ENCODE measurements at places on chromosomes 11 and 22. TPM values are rescaled to one million over a fixed set of nuclear protein-coding genes. Genes with fewer than 3 reads are reported as not detected.

Gene MRGPRX3
- 3.1 TPM for polyA plus RNA-seq

Gene MAJIN
- 0.09 TPM for polyA plus RNA-seq

Gene SNX32
- 0.15 TPM for polyA plus RNA-seq

- no peaks in the 10 kb centered on the region for H3K27me3 ChIP-seq
- H3K4me3 ChIP-seq = no peak overlapping the region
- peak overlapping the region; percentile 60 for H3K27ac ChIP-seq
- peaks cover 21% of the 10 kb centered on the region for H3K4me1 ChIP-seq
- H3K36me3 ChIP-seq = peaks cover 30% of the 10 kb centered on the region
These were observed 6.9 kb upstream of the POLDIP3 start for GRCh38 chr22:42621505-42622002.

- DNase-seq = no peak
- H3K27ac ChIP-seq = no peak overlapping the region
- no peak overlapping the region for H3K4me3 ChIP-seq
- H3K36me3 ChIP-seq = no peaks in the 10 kb centered on the region
- no peaks in the 10 kb centered on the region for H3K4me1 ChIP-seq
- H3K27me3 ChIP-seq = no peaks in the 10 kb centered on the region
These were observed 17.6 kb upstream of the SWAP70 start for GRCh38 chr11:9646324-9646723.

GRCh38 chr11:101563166-101563565, 20.6 kb downstream of the TRPC6 start:
- H3K4me1 ChIP-seq = no peaks in the 10 kb centered on the region
- H3K27me3 ChIP-seq = no peaks in the 10 kb centered on the region
- H3K36me3 ChIP-seq = no peaks in the 10 kb centered on the region
- no peak overlapping the region for H3K27ac ChIP-seq

Measured in keratinocyte (primary cell).